ENCODE measurements at places on chromosomes 1 and 21.

DNA sequence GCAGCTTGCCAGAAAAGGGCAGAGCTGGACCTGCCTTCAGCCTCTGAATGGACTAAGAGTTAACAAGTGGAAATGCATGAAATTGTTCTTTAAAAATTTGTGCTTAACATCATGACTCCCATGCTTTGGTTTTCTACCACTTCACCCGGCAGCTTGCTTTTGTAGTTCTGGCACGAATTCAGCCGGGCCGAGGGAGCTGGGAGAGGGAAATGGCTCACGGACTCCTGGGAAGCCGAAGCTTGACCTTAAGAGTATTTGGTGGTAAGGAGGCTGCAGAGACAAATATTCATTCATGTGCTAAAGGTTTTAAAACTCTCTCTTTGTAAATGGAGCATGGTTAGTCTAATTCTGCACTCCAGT lies 17.2 kb upstream of the GFI1 start:
- no peak for DNase-seq

- no peak for DNase-seq
Observed at GRCh38 chr1:6519491-6519934, 28.0 kb upstream of the PLEKHG5 start.

DNA sequence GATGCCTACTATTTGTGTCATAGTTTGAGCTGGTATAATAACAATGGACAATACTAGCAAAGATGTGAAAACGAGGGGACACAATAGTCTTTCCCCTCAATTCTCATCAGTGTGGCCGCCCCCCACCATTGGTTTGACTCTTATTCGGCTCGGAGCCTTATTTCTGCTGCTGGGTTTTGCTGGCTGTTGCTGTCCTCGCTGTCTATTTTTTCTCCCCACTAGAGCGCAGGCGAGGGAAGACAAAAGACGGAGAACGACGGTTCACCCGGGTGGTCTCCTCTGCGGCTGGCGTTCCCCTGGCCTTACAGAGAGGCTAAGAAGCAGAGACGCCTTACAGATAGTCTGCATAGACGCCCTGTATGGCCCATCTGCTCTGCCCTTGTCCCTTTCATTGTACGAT lies 19.4 kb downstream of the CLIC6 start:
- no peak for DNase-seq

DNA sequence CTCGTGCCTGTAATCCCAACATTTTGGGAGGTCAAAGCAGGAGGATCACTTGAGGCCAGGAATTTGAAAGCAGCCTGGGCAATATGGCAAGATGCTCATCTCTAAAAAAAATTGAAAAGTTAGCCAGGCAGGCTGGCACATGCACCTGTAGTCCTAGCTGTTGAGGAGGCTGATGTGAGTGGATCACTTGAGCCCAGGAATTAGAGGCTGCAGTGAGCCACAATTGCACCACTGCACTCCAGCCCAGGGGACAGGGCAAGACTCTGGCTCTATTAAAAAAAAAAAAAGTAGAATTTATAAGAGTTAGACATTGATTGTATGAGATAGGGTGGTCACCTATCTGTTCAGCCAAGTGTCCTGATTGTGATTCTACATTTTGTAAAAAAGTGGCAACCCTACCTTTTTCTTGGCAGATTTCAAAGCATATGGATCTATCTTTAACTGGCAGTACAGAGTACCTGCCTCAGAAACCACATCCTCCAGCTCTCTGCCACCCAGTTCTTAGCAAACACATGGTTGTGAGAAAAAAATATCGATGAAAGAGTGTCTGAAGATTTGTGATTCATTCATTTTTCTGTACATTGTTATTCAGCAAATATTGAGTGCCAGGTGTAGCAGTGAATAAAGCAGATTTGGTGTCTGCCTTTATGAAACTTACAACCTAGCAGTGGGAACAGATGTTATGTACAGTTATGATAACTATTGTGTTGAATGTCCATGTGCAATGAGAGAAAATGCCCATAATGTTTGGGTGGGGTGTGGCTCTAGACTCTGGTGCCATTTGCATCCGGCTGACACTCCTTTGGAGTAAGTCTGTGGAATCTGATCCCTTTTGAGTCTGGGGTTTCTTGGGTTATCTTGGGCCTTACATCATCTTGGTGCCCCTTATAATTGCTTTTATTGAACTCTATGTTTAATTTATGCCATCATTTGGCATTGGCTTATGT lies 82.5 kb downstream of the ST3GAL3 start:
- no peak for DNase-seq

- no peak for DNase-seq
Observed at GRCh38 chr1:68230901-68231626, 1.3 kb downstream of the WLS start.

DNA sequence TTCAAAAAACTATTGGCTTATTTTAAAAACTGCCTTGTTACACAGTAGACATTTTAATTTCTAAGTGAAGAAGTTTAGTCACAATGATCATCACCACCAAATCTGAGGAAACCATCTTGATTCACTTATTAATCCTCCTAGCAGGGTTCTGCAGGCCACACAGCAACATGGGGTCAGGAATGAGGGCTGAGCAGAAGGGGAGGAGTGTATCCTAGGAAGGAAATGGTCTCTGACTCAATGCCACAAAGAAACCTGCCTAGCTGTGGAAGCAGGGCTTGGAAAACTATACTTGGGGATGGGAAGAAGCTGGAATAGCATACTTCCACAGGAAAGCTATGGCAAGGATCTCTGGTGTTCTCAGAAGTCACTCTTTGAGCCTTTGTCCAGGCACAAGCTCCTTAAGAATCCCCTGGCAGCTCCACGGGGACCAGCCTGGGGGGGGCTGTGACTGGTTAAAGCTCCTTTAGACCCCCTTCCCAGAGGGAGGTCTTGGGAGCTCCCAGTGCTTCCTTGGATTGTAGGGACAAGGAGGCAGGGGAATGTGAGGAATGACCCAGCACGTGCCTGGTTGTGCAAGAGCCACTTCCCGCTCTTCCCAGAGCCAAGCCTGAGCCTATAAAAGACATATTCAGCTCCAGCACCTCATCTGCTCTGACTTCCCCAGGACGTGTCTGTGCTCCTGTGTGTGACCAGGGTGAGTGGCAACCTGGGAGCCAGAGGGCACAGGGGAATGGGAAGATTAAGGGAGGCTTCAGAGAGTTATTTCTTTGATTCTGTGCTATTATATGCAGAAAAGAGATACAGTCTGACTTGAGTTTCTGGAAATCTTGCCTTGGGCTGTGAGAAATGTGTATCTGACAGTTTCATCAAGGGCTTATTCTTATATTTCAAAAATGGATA lies at the start of gene LCE2A:
TSS of gene LCE2A (plus strand) at position 645 of the 900 bp plus-strand sequence. CDS start 557 bp downstream, outside the sequence.
- DNase-seq, result no peak

GRCh38 chr1:68221980-68222373 lies 10.3 kb downstream of the WLS start:
- no peak for DNase-seq

GRCh38 chr1:72481420-72481970 lies 199.2 kb upstream of the NEGR1 start:
- no peak for DNase-seq

GRCh38 chr1:56754708-56755479 lies 64.3 kb downstream of the FYB2 start:
- no peak for DNase-seq

GRCh38 chr1:154533952-154534844 lies 24.3 kb downstream of the UBE2Q1 start:
- DNase-seq, result no peak

GRCh38 chr1:7754234-7754633 lies 16.9 kb upstream of the VAMP3 start:
- no peak for DNase-seq

DNA sequence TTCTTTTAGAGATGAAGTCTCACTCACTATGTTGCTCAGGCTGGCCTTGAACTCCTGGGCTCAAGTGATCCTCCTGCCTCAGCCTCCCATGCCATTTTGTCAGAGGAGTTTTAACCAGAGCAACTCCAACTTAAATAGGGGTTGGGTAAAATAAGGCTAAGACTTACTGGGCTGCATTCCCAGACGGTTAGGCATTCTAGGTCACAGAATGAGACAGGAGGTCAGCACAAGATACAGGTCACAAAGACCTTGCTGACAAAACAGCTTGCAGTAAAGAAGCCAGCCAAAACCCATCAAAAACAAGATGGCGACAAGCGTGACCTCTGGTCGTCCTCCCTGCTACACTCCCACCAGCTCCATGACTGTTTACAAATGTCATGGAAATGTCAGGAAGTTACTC lies 5.7 kb upstream of the DNAH14 start:
- DNase-seq, result no peak

- no peak for DNase-seq
Observed at GRCh38 chr1:193221651-193222050, 35.2 kb upstream of the B3GALT2 start.

GRCh38 chr1:202160377-202160940 lies at the start of gene PTPN7:
Gene PTPN7, minus strand, starts transcription at chr1:202160602. Its CDS starts 1,200 bp downstream, at chr1:202159402.
- peak; percentile 86 for DNase-seq

GRCh38 chr1:176522310-176522845 lies 59.4 kb downstream of the PAPPA2 start:
- DNase-seq, result no peak

DNA sequence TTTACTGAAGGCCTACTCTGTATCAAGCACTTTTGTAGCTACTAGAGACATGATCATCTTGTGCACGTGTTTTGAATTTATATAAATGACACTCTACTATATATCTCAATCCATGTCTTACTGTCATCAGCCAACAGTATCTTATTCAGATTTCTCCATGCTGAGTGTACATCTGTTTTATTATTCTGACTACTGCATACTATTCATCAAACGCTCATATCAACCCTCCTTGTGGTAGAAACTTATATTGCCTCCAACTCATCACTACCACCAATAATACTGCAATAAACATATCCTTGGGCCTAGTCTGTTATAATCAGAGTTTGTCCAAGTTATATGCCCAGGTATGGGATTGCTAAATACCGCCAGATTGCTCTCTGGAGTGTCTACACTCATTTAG lies 81.6 kb upstream of the IRF2BP2 start:
- no peak for DNase-seq

DNA sequence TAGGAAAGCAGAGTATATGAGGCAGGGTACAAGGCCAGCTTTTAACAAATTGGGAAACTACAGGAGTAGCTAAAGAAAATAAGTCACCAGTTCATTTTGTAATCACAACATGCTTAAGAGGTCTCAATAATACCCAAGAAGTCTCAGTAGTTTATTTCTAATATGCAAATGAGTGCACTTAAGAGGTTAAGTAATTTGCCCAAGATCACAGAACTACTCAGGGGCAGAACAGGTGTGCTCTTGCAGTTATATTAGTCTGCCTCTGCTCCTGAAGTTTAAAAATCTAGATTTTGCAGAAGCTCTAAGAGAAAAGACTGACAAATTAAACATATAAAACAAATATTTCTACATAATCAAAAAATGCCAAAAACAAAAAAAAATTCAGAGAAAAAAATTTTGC lies 6.9 kb downstream of the EPS15 start:
- DNase-seq, result no peak

- no peak for DNase-seq
Observed at GRCh38 chr1:204574865-204575163, 58.6 kb downstream of the MDM4 start.

GRCh38 chr1:185291652-185292051 lies 25.4 kb downstream of the IVNS1ABP start:
- DNase-seq, result no peak

GRCh38 chr21:45979141-45979631 lies 2.4 kb upstream of the COL6A1 start:
- DNase-seq, result no peak

DNA sequence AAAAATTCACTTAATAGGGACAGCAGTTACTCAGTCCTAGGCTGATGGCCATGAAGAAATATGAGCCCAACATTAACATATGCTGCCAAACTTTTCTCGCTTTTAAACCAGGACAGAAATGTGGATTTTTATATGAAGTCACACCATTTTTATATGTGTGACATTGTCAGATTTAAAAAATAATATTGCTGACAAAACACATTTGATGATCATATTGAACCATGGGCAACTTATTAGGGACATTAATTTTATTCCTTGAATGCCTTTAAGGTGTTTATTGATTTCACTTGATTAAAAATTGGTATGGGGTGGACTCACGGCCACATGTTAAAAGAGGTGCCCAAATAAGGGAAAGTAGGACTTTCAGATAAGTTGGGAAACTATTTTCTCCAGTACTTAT lies 58.6 kb downstream of the RPRD2 start:
- no peak for DNase-seq

DNA sequence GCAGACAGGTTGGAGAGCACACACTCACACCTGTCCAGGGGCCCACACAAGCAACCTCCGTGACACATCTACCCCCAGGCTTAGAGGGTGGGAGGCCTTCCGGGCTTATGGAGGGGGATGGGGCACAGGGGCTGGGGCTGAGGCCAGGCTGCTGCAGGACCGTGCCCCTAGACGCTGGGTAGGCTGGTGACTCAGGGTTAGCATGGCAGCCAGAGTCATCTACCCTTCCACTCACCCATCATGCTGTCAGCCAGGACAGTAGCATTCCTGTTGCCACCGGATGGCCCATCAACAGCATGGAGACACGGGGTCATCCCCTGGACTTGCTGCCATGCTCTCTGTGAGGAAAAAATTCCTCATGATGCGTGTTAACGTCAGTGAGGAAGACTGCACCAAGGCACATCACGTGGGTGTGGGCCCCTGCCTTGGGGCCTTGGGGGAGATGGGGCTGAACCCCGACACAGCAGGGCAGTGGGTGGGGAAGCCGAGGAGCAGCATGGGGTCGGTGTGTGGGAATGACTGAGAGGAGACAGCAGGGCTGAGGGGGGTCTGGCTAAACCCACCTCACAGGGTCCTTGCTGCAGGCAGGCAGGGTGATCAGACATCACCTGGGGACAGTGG lies 52.8 kb downstream of the WNT9A start:
- no peak for DNase-seq

GRCh38 chr1:52506349-52506748 lies 46.5 kb downstream of the TUT4 start:
- no peak for DNase-seq

Data from stimulated activated CD4-positive, alpha-beta T cell treated with anti-CD3 and anti-CD28 coated beads, Interleukin-1b, Interleukin-23, amount 100 ng/mL, for 4 hours (primary cell).